Left ventricle myocardium inferior (tissue), 1 donor: ENCODE measurements at places on chromosomes 1 and 21.

GRCh38 chr21:28256420-28256831 lies 736.3 kb downstream of the LTN1 start:
- DNase-seq, result no peak

- DNase-seq, result no peak
Measured at GRCh38 chr1:29679316-29679715, 443.0 kb downstream of the PTPRU start.

DNA sequence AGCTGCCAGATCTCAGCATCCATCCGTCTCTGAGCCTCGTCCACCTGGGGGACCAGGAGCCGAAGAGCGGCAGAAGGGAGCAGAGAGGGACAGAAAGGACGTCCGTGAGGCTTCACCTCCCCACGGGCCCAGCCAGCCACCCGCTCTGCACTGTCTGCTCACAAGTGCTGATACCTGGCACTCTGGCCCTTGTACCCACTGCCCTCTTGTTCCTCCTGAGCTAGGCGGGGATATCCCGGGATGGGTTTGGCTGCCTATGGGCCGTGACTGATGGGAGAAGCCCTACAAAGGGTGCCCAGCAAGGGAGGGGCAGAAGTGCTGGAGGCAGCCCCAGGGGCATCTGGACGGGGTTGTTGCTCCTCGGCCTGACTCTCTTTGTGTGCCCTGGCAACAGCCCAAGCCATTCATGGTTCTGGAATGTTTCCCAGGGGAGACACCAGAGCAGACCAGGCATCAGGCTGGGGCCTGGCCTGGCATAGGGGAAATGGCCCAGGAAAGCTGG lies 57.6 kb downstream of the LDLRAD2 start:
- peak; percentile 79 for DNase-seq

DNA sequence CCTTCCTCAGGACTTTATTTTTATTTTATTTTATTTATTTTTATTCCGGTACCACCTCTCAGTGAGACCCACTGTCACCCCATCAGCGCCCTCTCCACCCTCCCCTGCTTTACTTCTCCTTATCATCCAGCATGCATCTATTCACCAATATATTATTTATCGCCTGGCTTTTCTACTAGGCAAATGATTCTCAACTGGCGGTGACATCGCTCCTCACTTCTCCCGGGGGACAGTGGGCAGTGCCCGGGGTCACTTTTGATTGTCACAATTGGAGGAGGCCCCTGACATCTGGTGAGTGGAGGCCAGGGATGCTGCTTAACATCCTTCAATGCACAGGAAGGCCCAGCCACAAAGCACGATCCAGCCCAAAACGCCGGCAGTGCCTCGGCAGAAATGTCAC lies 138.7 kb downstream of the ETS2 start:
- DNase-seq, result no peak

GRCh38 chr1:193785850-193786420 lies 599.5 kb upstream of the B3GALT2 start:
- no peak for DNase-seq

DNA sequence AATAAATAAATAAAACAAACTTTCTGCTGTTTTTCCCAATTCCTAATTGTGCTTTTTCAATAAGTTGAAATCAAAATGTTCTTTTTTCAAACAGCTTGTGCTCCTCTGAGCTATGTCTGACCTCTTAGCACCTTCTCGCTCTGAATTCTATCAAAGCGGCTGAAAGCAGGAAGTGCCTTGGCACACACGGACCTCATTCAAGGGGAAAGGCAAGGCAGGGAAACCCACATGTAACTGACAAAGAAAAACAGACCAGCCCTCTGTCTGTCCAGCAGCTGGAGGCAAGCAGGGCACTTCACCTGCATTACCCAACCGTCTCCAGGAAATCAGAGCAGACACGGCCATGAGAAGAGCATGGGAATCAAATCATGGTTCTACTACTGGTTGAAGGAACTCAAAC lies 56.7 kb downstream of the PLPP3 start:
- DNase-seq, result no peak

DNA sequence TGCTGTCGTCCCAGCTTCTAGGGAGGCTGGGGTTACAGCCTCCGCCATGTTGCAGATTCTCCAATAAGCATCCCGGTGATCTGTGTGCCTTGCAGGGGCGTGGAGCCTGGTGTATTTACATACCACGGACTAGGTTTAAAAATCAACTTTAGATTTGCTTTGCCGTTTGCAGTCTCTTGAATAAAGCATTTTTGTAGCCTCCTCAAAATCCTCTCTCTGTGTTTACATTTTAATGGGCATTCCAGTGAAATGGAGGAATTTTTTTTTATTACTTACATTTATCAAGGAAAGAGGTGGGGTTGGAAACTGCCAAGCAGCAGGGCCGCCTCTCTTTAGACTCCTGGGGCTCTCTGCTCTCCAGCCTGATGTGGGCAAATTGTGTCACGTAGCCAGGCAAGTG lies 437.5 kb upstream of the VAMP3 start:
- no peak for DNase-seq

DNA sequence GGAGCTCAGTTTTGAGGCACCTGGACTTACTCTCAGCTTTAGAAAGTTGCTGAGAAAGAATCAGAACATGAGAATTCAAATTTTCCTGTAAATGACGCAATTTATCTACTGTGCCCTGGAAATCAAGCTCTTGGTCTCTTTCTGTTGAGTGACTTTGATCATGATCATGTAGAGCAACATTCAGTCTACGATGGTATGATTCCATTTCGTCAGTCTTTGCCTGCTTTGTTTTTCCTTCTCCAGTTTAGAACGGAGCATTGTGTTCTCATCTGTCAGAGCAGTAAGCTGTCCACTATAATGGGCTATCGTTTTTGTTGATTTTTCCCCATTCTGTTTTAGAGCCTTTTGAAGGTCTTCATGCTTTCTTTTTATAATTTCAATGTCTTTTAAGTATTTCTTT lies 20.7 kb downstream of the SFT2D2 start:
- no peak for DNase-seq

DNA sequence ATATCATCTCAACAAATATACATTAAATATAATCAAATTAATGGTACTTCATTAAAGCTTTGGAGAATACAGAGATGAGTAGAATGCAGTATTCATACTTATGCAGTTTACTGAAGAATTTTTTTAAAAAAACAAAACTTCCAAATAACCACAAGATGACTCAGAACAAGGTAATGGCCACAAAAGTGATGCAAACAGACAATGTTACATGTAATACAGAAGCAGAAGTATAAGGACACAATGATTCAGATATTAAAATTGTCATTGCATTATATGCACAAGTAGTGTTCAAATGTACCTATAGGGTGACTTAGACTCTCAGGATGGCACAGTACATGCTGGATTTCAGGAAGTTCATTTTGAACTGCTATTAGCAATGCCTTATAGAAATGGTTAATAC lies 227.2 kb upstream of the ST6GALNAC5 start:
- DNase-seq, result no peak

- DNase-seq, result no peak
Measured at GRCh38 chr1:44366371-44366975, 11.4 kb upstream of the ERI3 start.

- no peak for DNase-seq
Measured at GRCh38 chr1:114369930-114370329, 141.1 kb downstream of the TRIM33 start.

GRCh38 chr21:36615274-36615964 lies 83.5 kb upstream of the SIM2 start:
- no peak for DNase-seq

DNA sequence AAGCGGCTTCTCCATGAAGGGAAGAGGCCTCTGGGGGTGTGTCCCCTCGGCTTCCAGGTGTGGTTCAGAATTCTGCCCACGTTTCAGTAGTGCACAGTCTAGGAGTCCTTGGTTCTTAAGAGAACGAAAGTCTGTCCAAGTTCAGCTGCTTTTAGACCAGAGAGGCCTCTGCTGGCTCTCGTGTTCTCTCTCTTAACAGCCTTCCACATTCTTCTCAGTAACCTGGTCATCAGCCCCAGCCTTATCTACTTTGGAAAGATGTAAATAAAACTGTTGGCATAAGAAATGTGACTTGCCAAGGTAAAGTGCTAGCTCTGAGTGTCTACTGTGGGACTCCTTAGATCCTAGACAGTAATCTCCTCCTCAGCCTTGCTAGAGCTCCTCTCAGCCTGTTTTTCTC lies 15.3 kb upstream of the STUM start:
- no peak for DNase-seq

GRCh38 chr1:154896771-154897286 lies 26.7 kb upstream of the KCNN3 start:
- no peak for DNase-seq

GRCh38 chr1:112342558-112342957 lies 53.5 kb upstream of the CTTNBP2NL start:
- no peak for DNase-seq

DNA sequence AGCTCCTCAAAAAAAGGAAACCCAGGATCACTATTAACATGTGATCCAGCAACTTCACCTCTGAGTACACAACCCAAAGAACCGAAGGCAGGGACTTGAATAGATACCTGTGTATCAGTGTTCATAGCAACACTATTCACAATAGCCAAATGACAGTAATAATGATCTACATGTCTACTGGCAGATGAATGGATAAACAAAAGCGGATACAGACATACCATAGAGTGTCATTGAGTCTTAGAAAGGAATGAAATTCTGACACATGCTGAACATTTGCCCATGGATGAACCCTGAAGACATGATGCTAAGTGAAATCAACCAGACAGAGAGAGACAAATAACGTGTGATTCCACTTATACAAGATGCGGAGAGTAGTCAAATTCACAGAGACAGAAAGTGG lies 564.2 kb downstream of the KIF26B start:
- DNase-seq, result no peak

GRCh38 chr1:11143907-11144306 lies 44.2 kb upstream of the EXOSC10 start:
- no peak for DNase-seq

DNA sequence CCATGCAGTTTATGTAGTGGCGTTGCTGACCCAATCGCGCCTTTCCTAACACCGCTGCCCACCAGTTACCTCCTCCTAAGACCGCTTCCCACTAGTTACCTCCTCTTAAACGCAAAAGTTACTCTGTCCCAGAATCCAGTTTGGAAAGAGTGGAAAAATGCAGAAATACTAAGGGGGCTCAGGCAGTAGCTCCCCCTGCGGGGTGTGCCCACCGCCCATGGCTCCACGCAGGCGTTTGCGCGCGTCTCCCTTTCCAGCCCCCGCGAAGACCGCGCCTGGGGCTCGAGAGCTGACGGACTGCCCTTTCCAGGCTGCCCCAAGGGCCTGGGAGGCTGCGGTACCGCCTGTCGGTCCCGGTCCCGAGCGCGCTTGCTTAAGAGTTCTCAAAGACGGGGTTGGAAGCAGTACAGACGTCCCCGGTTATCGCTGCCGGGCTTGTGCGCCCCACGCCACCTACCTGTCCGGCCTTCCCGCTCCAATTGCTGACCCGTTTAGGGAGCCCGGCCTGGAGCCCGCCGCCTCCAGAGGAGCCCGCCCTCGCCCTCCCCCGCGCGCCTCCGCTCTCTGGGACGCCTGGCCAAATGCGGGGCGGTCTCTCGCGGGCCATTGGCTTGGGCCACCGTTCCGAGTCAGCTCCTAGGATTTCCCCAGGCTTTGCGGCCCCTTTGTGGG lies 414.1 kb upstream of the ESRRG start:
- DNase-seq, result no peak

GRCh38 chr1:167482184-167482583 lies 36.1 kb downstream of the CD247 start:
- DNase-seq, result no peak

GRCh38 chr1:166418344-166418933 lies 251.6 kb upstream of the FAM78B start:
- no peak for DNase-seq

GRCh38 chr1:168335500-168335899 lies 54.8 kb downstream of the TBX19 start:
- no peak for DNase-seq

DNA sequence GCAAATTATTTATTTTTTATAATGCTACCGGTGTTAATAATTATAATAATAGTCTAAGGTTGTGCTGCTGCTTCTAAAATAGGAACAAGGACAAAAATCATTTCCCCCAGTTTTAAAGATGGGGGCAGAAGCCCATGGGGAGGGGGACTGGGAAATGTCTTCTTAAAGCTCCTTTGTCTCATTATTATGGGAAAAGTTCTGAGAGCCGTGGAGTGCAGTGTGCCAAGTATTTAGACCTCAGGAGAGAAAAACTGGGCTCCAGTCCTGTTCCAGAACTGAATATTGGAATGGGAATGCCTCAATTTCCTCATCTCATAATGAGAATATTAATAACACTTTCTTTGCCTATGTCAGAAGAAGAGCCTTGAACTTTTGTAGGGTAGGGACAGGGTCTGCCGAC lies 40.9 kb upstream of the ATF3 start:
- DNase-seq, result no peak

- no peak for DNase-seq
Measured at GRCh38 chr1:193677874-193678273, 491.5 kb upstream of the B3GALT2 start.

DNA sequence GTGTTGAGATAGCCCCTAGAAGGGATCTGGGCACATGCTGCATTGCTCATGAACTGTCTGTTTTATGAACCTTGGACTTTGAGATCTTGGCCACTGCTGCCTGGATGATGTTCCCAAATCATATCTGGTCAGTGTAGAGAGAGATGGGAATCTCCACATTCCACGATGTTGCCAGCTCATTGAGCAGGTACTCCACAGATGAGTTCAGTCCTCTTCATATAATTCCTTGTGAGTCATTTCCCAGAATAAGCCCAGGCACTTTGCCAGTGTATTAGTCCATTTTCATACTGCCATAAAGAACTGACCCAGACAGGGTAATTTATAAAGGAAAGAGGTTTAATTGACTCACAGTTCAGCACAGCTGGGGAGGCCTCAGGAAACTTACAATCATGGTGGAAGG lies 254.0 kb upstream of the RUNX1 start:
- DNase-seq, result no peak

GRCh38 chr1:54585181-54586066 lies 37.4 kb downstream of the ACOT11 start:
- DNase-seq, result peak; percentile 73

DNA sequence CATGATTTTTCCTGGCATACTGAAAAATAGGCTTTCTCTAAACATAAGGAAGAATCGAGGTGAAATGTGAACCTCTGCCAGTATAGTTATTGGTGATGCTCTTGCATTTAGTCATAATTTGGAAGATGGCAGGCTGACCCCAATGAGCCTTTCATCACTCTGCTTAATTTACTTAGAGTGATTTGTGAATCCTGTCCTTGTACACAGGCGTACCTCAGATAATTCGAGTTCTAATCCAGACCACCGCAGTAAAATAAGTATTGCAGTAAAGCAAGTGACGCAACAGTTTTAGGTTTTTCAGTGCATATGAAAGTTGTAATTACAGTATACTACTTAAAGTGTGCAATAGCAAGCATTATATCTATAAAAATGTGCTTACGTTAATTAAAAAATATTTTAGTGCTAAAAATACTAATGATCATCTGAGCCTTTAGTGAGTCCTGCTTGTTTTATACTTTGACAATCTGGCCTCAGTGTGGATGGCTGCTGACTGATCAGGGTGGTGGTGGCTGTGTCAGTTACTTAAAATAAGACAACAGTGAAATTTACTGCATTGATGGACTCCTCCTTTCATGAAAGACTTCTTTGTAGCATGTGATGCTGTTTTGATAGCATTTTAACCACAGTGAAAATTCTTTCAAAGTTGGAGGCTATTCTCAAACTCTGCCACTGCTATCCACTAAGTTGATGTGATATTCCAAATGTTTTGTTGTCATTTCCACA lies 1.7 kb downstream of the PKNOX1 start:
- no peak for DNase-seq

- DNase-seq, result no peak
Measured at GRCh38 chr1:242318140-242318539, 206.4 kb downstream of the PLD5 start.
